ENCODE measurements at places on chromosomes 2 and 18. TPM values are rescaled to one million over a fixed set of nuclear protein-coding genes. Genes with fewer than 3 reads are reported as not detected.

DNA sequence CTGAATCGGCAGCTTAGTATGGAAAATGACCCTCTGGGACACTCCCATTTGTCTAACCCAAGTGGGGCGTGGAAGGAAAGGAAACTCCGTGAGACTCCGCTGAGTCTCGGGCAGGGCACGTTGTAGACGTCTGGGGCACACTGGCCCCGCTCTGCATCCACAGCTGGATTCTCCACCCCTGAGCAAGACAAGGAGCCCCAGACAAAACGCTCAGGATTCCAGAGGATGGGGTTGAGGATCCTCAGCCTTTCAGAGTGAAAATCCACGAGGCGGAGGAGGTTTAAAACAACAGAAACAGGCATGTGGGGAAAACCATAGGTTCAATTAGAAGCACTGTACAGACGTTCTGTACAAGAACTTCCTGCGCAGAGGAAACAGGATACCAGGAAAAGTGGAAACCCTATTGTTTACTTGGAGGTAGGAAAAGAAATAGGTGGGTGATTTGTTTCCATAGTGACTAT is 124.9 kb upstream of the ZNF236 start:
- H3K27ac ChIP-seq: no peak overlapping the region
- DNase-seq: no peak
- no peaks in the 10 kb centered on the region for H3K36me3 ChIP-seq
- H3K4me1 ChIP-seq: no peaks in the 10 kb centered on the region

- no peak for DNase-seq
- no peaks in the 10 kb centered on the region for H3K27me3 ChIP-seq
- no peaks in the 10 kb centered on the region for H3K36me3 ChIP-seq
- H3K4me3 ChIP-seq: no peak overlapping the region
- no peaks in the 10 kb centered on the region for H3K4me1 ChIP-seq
Measured at GRCh38 chr18:70432804-70433400, 144.1 kb downstream of the SOCS6 start.

DNA sequence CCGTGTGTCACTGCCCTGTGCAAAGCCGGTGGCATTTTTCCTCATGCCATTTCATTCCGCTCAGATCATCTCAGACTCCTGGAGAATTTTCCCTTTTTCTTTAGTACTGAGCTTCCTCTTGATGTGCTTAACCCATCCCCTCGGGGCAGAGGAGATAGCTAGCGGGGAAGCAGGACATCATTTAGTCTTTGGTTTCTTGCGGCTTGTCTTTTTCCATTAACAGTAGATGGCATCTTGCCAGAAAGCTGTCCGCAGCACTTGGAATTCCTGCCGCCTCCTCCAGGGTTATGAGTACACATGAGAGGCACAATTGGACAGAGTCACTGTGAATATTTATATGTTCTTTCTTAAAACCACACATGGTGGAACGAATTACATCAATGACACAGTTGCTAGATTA is 226.6 kb downstream of the ALPK2 start:
- H3K27ac ChIP-seq: no peak overlapping the region
- H3K36me3 ChIP-seq: 0 out of 2 replicates have a peak, but pooled peaks cover 4% of the 10 kb centered on the region
- DNase-seq: no peak
- H3K4me3 ChIP-seq: no peak overlapping the region
- H3K4me1 ChIP-seq: peaks cover under 1% of the 10 kb centered on the region

- H3K27me3 ChIP-seq: no peaks in the 10 kb centered on the region
- DNase-seq: peak; percentile 62
- peaks cover 5% of the 10 kb centered on the region for H3K4me1 ChIP-seq
- no peak overlapping the region for H3K27ac ChIP-seq
Measured at GRCh38 chr2:118371515-118371914, 283.2 kb downstream of the INSIG2 start.

Gene TTC21B
- total RNA-seq: 23.9 TPM

Measured in H1 (cell line).